Right hindlimb (tissue), 1 donor: ENCODE measurements at places on chromosomes 6 and 20.

- DNase-seq: no peak
Observed at GRCh38 chr6:92114797-92115196, 1304.6 kb downstream of the EPHA7 start.

GRCh38 chr6:124694139-124694705 lies 268.0 kb upstream of the RNF217 start:
- DNase-seq: no peak

GRCh38 chr6:169701311-169701953 lies 397 bp downstream of the WDR27 start:
- no peak for DNase-seq

- no peak for DNase-seq
Observed at GRCh38 chr6:126540161-126540560, 200.2 kb downstream of the CENPW start.

- DNase-seq: no peak
Observed at GRCh38 chr6:156851454-156851921, 74.3 kb downstream of the ARID1B start.

DNA sequence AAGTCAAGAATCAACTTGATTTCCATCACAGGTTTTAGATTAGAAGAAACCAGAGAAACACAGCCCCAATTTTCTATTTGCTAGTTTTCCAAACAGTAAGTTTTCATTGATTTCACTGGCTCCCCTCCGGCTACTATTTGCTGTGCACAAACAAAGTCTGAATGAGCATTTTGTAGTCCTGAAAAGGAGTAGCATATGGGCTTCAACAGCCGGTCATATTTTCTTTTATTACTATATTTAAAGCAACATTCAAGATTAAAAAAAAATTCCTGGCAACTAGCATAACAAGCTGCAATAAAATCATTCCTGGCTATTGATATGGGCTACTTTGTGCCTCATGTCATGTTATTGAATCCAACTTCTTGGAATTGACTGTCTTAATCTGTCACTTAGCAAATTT lies 48.3 kb downstream of the CARMIL1 start:
- DNase-seq: no peak

- no peak for DNase-seq
Observed at GRCh38 chr6:24219670-24220069, 93.7 kb downstream of the NRSN1 start.

DNA sequence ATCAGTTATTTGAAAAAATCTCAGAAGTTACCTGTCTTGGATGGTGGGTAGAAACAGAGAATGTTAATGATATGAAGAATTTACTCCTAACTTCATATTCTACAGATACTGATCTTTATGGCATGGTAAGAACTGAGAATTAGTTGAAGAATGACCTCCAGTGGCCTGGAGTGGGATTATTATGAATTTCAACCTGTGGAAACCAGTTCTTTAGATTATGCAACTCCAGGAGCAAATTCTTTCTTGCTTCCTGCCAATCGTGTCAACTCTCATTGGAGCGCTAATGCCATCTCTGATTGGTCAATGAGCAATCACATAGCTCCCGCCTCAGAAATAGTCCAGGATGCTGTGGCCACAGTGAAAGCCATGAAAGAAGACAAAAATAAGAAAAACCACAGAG lies 40.6 kb downstream of the LYRM2 start:
- DNase-seq: no peak

GRCh38 chr20:18728870-18729224 lies 84.7 kb upstream of the SCP2D1 start:
- no peak for DNase-seq

- DNase-seq: no peak
Observed at GRCh38 chr6:19413323-19413722, 423.8 kb upstream of the ID4 start.

DNA sequence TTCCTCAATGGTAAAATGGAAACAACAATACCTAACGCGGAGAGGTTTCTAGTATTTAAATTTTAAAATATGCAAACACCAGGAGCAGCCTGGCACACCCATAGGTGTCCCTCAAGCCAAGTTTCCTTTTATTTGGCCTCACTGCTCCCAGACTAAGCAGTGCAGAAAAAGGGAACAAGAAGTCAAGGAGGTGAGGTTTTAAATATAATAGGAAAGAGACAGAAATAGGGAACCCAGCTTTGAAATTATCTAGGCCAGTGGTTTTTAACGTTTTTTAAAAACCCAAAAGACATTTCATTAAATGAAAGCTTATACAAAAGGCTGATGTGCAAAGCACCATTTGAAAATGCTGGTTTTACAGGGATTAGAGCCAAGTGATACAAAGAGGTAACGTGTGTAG lies 109.6 kb downstream of the SLC22A3 start:
- DNase-seq: no peak

DNA sequence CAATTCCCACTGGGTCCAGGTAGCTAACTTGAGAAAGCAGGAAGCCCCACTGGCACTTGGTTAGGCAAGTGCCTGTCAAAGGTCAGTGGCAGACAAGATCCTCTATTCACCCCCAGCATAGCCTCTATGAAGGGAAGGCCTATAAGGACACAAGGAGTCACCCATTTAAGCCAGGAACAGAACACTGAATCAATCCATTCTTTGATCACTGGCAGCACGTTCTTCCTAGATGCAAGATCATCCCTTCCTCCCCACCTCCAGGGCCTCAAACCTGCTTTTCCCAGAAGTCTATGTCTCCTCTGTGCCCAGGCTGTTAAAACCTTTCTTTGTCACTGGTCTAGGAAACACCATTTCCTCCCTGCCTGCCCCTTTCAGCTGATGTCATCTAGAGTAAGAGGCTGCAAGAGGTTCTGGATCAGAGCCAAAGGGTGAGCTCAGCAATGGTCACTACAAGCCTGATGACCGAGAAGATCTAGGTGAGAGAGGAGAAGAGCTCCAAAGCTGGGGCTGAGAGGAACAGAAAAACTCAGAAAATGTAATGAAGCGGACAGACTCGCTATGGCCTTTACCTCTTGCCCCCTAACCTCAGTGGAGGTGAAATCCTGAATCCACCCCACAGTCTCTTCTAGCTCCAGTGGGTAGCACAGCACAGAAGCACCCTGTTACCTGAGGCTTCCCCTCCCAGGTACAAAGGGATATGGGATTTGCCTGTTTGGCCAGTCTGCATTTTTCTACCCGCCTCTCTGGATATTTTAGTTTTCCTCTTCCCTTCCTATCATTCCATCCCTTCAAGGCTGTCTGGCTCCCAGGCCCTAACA lies 1.8 kb downstream of the GTPBP2 start:
- peak; percentile 72 for DNase-seq

DNA sequence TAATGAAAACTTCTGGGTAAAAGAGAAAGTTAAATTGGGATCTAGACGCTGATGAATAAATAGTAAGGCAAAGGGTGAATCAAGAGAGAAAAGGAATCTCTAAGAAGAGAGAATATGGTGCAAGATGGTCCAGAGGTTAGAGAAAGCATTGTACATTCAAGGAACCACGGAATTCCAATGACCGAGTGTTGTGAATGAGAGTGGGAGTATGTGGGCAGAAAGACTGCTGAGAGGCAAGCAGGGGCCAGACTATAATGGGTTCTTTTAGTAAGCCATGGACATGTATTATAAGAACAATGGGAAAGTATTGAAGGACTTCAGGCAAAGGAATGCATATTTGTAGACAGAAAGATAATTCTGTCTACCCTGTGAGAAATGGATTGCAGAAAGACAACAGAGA lies 45.2 kb downstream of the SPTLC3 start:
- DNase-seq: no peak

DNA sequence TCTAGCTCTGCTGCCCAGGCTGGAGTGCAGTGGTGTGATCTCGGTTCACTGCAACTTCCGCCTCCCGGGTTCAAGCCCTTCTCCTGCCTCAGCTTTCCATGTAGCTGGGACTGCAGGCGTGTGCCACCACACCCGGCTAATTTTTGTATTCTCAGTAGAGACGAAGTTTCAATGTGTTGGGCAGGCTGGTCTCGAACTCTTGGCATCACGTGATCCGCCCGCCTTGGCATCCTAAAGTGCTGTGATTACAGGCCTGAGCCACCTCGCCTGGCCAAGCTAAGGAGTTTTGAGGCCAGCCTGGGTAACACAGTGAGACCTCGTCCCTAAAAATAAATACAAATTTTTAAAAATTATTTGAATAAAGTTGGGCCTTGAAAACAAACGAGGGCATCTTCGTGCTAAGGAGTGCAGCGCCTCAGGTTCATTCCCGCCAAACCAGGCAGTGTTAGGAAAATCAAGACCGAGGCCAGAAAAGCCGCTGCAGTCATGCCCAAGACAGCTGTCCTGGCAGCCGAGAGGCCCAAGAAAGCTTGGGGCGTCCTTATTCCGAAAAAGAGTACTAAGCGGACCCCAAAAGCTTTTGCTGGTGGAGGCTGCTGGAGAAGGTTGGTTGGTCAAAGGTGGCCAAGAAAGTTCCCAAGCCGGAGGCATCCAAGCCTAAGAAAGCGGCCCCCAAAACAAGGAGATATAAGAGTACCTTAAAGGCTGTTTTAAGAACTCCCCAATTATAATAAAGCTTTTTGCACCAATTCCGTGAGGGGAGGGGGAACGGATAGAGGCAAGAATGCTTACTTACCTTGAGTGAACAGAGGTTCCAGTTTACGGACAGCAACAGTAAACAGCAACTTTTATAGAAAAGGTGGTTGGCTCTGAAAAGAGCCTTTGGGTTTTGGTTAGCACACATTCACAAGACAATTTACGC lies 109.0 kb downstream of the HFE start:
- peak; percentile 46 for DNase-seq

DNA sequence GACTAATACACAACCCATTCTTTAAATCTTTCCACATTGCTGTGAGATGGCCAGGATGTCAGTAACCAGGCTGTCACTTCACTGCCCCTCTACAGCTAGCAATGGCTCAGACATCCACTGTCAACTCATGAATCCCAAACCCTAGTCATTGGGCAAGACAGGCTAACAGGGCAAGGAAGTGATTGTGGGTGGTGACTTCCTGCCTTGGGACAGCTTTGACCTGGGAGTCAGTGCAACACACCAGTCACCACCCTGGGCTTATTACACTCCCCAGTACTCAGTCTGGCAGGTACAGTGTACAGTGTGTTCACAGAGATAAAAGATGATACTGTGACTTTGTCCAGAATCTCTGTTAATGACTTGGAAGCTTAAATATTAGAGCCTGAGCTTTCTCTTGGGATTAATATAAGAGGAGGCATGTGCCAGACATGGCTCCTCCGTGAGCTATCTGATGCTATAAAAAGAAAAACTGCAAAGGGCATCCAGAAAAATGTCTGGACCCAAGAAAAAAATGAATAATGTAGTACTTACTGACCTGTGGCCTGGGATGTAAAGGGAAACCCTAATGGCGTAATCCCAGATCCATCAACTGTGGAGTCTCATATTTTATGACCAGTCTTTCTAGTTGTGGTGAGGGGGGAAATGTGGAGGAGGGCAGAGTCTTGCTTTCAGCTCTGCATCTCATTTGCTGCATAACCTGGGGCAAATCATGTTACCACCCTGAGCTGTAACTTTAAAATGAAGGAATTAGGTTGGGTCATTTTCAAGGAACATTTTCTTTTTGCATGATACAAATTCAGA lies 244.4 kb downstream of the SLC24A3 start:
- DNase-seq: no peak

DNA sequence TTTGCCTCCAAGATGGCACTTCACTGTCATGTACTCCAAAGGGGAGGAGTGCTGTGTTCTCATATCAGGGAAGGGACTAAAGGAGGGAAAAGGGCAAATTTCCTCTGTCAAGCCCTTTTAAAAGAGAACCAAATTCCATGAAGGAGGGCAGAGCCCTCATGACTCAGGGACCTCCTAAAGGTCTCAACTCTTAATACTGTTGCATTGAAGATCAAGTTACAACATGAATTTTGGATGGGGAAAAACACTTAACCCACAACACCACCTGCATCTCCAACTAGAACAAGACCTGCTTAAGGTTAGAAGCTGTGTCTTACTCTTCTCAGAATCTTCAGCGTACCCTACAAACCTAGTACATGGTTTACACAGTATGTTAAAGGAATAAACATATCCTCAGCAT lies 23.7 kb upstream of the FBXO30 start:
- DNase-seq: no peak

DNA sequence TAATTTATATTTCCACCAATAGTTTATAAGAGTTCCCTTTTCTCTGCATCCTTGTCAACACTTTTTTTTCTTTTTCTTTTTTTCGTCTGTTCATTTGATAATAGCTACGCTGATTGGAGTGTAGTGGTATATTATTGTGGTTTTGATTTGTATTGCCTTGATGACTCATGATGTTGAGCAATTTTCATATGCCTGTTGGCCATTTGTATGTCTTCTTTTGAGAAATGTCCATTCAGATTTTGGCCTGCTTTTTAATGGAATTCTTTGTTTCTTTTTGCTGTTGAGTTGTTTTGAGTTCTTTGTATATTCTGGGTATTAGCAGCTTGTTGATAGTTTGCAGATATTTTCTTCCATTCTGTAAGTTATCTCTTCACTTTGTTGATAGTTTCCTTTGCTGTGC lies 773.4 kb downstream of the KIF16B start:
- DNase-seq: no peak

GRCh38 chr6:55827818-55828522 lies 47.4 kb downstream of the BMP5 start:
- DNase-seq: no peak

- no peak for DNase-seq
Observed at GRCh38 chr6:11085758-11086435, 7.7 kb upstream of the SMIM13 start.

GRCh38 chr20:5033566-5033965 lies 32.3 kb upstream of the SLC23A2 start:
- no peak for DNase-seq

- no peak for DNase-seq
Observed at GRCh38 chr6:57173886-57174510, 1.9 kb downstream of the BAG2 start.

DNA sequence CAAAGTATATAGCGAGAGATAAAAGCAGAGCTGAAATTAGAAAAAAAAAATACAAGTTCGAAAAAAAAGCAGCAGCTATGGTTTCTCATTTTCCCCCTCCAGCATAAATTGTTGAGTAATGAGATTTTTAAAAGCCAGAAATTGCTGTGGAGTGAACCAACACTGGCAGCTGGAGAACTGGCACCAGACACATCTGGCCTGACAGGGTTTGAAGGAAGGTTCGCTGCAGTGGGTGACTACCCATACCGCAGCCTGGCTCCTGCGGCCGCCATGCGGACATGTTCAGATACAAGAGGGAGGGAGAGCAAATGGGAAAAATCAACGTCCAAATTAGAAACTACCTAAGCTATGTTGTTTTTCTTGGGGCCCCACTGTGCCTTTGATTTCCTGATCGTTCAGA lies 3.3 kb downstream of the APCDD1L start:
- DNase-seq: peak; percentile 52

GRCh38 chr20:5703681-5704101 lies 46.5 kb upstream of the SHLD1 start:
- DNase-seq: peak; percentile 34

- no peak for DNase-seq
Observed at GRCh38 chr6:104548297-104548696, 311.4 kb downstream of the HACE1 start.

DNA sequence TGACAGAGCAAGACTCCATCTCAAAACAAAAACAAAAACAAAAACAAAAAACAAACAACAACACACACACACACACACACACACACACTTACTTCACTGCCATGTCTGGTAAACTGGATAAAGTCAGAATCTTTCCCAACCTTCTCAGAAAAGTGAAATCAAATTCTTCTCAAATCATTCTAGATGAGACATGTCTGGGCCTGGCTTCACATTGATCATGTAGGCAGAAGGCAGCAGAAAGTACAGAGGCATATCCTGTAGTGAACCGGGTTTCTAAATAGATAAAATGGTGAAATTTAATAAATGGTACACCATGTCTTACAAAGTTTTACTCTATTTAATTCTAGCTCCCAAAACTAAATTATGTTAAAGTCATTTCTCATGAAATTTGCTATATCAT lies 14.9 kb upstream of the MRS2 start:
- DNase-seq: no peak

GRCh38 chr6:69719602-69720193 lies 77.1 kb downstream of the LMBRD1 start:
- DNase-seq: no peak

GRCh38 chr6:86193821-86194220 lies 551.1 kb upstream of the SYNCRIP start:
- no peak for DNase-seq
